LHCN-M2 (cell line): ENCODE measurements at places on chromosomes 3 and 15. TPM values are rescaled to one million over a fixed set of nuclear protein-coding genes. Genes with fewer than 3 reads are reported as not detected.
A peak's percentile ranks its signal among the peaks of the same experiment; 100 is the strongest.

DNA sequence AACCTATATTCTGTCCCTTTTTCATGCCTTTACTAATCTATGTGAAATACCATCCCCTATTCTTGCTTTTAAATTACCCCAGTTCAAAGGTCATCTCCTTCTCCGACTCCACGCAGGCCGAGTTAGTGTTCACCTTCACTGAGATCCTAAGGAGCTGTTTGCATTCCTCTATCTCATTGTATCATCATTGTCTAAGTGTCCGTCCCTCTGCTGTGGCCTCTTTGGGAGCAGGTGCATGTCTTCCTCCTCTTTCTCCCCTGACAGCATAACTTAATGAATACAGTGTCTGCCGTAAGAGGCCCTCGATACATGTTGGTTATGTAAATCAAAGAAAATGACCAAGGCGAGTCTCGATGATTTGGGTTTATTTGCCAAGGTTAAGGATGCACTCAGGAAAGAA, 4.9 kb upstream of the PPP1R2 start:
- DNase-seq, result no peak

DNA sequence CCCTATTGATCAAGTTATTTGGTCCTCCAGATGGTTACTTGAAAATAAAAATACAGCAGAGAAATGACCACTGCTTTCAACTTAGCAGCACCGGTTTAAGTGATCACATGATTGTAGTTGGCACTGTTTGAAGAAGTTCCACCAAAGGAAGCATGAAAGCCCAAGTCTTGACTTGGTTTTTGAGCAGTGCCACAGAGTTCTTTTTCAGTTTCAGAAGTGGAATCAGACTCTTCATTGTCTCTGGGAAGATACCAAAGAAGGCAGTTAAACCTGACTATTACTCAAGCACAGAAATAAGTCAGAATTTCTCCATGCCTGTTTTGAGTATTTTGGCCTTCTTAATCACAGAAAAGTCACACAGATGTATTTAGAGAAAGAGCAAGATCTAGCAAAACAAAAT, 66.7 kb downstream of the BBX start:
- no peak for DNase-seq

DNA sequence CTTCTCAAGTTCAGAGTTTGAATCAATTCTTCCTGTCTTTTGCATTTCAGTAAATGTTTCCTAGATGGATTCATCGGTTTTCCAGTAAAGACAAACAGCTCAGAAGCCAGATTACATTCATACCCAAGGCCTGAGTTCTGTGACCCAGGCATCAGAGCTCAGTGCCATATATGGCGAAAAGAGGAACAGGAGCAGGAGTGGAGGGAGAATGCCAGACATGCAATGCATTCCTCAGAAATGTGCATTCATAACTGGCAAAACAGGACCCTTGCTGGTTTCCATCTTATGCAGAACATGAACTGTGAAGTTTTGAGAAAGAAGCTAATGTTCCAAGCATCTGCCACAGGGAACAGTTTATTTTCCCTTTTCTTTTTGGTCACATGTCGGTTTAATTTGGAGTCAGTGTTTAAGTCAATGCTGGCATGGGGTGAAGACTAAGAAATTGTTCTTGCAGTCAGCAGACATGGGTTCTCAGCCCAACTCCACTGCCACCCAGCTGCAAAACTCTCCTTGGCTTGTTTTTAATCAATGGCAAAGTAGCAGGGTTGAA, 116.5 kb downstream of the LPP start:
- peak; percentile 93 for DNase-seq

The GHSR gene
- not detected in 2 replicates for total RNA-seq

- no peak for DNase-seq
Observed at GRCh38 chr3:32084870-32085269, 21.6 kb upstream of the GPD1L start.

- DNase-seq, result no peak
Observed at GRCh38 chr3:82281205-82281604, 519.8 kb upstream of the GBE1 start.

DNA sequence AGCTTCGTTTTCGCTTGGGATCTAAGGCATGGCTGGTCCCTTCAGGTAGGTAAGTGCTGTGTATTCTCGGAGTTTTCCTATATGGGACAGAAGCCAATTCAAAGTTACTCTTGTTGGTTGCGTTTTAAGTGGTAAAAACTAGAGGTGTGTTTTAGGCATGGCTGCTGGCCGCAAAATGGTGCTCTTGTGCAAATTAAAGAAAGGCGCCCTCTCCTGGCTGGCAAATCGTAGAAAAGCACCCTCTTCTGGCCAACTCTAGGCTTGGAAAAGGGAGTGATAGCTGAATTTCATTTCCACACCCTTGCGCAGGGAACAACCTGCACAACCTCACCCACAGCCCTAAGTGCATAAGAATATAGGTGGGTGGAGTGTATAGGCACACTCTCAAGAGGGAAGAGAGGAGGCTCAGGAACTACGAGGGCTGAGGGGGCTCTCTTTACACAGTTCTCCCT, 23.5 kb downstream of the DRD3 start:
- peak; percentile 10 for DNase-seq

- DNase-seq, result no peak
Observed at GRCh38 chr3:108022256-108023150, 68.3 kb downstream of the CD47 start.

DNA sequence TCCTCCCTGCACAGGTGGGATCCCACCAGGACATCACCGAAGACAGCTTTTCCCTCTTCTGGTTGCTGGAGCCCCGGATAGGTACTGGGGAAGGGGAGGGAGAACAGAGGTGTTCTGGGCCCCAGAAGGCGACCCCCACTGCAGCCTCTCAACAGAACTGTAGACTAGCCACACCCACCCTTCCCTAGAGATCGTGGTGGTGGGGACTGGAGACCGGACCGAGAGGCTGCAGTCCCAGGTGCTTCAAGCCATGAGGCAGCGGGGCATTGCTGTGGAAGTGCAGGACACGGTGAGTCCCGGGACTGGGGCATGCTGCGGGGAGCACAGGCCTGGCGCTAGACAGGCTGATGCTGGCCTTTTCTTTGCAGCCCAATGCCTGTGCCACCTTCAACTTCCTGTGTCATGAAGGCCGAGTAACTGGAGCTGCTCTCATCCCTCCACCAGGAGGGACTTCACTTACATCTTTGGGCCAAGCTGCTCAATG, 809 bp downstream of the NDUFAF3 start:
- DNase-seq, result no peak

GRCh38 chr3:152595975-152596821, 238.7 kb upstream of the P2RY1 start:
- DNase-seq, result peak; percentile 61

The IGSF11 gene
- not detected in 2 replicates for total RNA-seq

The STRA6 gene
- total RNA-seq, result 0.06 TPM in 1 of 2 replicates, not detected in the other
